ENCODE measurements at places on chromosomes 4 and X.

- no peak for DNase-seq
Measured at GRCh38 chr4:93759506-93759905, 69.0 kb upstream of the ATOH1 start.

GRCh38 chrX:43530837-43531236 is 125.3 kb upstream of the MAOA start:
- DNase-seq = no peak

- DNase-seq = no peak
Measured at GRCh38 chr4:2924765-2925301, 38.4 kb downstream of the NOP14 start.

DNA sequence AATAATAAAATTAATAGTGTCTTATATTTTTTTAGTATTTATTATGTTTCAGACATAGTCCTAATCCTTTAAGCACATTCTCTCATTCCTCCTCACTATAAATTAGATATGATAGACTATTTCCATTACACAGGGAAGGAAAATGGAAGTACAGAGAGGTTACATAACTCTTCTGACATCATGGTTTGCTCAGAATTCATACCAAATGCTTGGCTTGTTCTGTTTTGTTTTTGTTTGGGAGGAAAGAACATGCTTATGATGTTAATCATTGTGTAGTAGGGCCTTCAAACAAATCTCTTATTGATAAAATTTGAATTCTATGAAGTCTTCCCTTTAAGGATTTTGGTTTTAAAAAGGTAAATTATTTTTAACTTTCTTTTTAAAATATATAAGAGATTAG is 59.5 kb downstream of the RXFP1 start:
- DNase-seq = no peak

GRCh38 chr4:153131596-153131995 is 72.6 kb upstream of the TRIM2 start:
- peak; percentile 18 for DNase-seq

GRCh38 chr4:128917781-128918180 is 108.3 kb downstream of the JADE1 start:
- DNase-seq = no peak

GRCh38 chr4:147760695-147761094 is 28.8 kb downstream of the ARHGAP10 start:
- DNase-seq = no peak

DNA sequence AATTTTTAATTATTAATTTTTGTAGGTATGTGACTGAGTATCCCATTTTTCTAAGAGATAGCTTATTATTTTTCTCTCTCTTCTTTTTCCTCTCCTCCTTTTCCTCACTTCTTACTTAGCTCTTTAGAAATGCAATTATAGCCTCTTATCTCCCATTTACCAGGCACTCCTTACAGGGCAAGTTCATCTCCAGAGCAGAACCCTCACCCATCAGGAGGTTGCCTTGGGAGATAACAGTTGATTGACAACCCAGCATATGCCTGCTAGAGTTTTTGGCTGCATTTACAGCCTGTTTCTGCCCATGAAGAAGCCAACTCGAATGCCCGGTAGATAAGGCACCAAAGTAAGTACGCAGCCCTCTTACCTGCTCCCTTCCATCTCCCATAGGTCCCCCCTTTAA is 572.9 kb upstream of the ZFP42 start:
- DNase-seq = no peak

DNA sequence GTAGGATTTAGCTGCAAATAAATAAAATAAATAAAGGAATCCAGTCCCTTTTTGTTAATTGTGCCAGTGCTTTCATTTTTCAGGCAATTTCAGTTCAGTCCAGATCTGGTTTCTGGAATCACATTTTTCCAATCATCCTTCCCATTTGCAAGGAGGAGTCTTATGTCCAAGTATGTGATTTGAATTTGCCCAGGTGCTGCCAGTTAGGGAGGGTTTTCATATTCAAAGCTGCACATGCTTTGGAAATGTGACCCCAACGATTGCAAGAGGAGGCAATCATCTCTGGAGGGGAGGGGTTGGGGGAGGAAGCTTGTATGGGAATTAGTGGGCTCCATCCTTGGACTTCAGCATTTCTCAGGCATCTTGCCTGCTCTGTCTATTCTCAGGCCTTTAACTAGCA is 4.4 kb downstream of the PLAC1 start:
- DNase-seq = no peak

DNA sequence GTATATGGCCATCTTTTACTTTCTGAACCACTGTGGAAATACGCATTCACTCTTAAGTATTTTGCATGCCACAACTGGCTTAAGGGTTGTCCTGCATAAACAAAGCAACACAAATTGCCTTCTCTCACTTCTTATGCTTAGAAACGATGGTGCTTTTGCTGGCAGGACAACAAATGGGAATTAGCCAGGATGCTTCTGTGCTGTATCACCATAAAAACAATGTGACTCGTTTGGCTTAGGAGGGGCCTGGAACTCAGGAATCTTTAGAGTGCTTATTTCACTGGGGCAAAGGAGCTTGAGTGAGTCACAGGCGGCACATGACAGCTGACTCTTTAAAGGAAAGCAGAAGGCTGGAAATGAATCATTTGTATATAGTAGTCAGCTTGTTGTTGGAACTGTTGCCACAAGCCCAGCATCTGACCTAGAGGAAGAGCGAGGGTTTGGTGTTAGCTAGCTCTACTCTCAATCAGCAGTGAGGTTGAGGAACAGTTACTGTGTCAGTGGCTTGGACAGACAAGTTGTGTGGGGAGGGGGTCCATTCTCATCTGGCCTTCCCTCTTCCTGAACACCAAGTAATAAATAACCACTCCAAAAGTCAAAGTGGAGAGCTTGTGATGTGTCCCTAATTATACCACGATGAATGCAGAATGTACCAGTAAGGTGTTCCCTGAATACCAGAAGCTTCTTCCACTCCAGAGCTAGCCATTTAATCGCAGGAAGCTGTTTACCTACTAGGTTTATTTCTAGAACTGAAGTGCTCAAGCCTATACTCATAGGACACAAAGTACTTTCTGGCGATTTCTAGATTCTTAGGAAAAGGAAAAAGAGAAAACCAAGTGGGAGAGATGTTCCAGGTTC is 293.1 kb downstream of the CAMK2D start:
- no peak for DNase-seq

DNA sequence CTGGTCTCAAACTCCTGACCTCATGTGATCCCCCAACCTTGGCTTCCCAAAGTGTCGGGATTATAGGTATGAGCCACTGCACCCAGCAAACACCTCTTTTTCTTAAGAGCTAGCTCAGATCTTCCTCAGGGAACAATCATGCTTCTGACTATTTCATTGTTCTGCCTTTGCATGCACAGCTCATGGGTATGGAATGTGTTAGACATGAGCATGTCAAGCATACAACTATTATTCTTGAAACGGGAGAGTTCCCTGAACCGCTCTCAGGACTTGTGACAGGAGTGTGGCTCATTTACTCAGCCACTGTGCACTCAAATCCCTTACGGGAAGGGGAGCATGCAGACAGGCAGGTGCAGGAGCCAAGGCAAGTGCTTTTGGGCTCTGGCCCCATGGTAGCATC is 231.7 kb upstream of the TAPT1 start:
- DNase-seq = no peak

DNA sequence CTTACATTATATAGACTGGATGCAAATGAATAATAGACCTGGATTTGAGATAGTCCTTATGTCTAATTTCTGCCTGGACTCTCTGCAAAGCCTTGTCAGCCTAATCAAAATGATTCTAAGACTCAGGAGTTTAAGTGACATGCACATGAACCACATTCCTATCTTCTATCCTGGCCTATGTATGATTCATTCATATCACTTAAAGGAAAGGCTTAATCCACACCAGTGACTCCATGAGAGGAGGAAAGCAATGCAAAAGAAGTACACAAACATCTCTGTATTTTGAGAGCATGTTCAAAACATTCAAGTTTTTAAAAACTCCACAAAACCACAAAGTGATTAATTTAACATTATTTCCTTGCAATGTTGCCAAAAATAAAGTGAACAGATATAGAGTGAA is 14.6 kb downstream of the AMOT start:
- DNase-seq = no peak

DNA sequence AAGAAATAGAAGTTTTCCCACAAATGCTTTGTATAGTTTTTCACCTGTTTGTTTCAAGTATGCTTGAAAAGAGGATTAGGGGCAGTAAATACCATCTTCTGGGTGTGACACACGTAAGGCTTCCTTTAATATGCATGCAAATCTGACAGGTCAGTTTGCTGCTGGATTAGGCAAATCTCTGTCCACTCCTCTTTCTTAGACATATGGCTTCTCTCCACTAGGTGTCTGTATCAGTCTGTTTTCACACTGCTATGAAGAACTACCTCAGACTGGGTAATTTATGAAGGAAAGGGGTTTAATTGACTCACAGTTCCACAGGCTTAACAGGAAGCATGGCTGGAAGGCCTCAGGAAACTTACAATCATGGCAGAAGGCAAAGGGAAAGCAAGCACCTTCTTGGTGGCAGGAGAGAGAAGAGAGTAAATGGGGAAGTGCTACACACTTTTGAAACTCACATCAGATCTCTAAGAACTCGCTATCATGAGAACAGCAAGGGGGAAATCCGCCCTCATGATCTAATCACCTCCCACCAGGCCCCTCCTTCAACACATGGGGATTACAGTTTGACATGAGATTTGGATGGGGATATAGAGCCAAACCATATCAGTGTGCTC is 66.9 kb downstream of the TAB3 start:
- DNase-seq = peak; percentile 60

GRCh38 chr4:1012034-1012739 is 761 bp downstream of the FGFRL1 start:
- DNase-seq = peak; percentile 44

- DNase-seq = no peak
Measured at GRCh38 chr4:84003046-84003445, 467.1 kb downstream of the GPAT3 start.
